Activated CD8-positive, alpha-beta memory T cell treated with anti-CD3 and anti-CD28 coated beads for 48 hours (primary cell): ENCODE measurements at places on chromosomes 4 and X.

DNA sequence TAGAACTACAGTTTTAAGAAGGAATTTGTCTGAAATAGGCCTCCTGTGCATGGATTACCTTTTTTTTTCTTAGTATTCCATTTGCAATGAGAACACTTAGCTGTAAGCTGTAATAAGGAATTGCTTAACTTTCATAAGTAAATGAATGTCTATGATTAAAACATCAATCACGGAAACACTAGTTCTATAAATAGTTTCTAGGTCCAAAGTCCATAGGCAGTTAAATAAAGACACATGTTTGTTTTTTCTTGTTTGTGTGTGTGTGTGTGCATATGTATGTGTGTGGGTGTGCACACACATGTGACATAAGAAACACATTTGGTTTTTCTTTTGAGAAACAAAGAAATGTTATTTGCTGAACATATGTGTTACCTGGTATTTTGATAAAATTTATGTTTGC is 11.2 kb downstream of the GPRIN3 start:
- DNase-seq, result no peak

DNA sequence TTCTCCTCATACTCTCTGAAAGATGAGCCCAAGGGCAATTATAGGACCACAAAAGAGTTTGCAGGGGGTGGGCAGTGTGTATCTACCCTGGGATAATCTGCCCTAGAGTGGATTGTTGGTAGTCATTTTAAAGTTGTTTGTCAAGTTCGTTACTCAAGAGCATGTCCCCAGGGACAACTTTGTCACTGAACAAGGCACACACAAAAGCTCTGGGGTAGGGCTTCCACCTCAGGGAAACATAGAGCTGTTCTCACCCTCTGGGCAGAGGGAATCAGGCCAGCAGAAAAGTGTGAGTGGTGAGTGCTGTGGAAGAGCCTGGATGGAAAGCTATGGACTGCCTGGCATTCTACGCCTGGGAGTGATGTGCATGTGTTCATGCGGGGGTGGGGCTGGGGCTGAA is 23.3 kb upstream of the LEF1 start:
- DNase-seq, result no peak

GRCh38 chr4:152165146-152165545 is 370.7 kb downstream of the FBXW7 start:
- DNase-seq, result no peak

DNA sequence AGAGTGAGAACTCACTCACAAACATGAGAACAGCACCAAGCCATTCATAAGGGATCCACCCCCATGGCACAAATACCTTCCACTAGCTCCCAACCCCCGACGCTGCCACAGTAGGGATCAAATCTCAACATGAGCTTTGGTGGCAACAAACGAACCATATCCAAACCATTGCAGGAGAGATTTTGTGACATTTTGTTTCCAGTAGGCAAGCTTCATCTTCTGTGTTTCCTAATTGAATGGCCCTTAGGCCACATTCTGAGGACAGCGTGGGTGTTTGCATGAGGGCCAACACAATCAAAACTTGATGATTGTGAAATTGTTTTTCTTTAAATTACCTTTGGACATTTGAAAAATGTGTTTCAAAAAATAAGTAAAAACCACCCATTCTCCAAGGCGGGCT is 102.6 kb upstream of the LNX1 start:
- no peak for DNase-seq

DNA sequence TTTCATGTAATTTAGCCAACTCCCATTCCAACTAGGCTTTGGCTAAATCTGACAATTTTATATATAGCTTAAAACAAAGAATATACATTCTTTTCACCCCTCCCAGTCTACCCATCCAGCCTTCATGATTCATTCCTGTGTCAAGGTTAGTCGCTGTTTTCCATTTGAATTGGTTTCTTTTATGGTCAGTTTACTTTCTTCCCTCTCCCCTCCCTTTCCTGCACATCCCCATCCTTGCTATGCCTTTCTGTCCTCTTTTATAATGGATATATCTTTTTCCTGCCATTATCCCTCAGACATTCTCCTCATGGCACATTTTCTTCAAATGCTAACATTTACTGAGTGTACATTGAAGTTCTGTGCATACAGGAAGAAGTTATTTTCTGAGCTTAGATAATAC is 4.7 kb downstream of the ZXDB start:
- no peak for DNase-seq

DNA sequence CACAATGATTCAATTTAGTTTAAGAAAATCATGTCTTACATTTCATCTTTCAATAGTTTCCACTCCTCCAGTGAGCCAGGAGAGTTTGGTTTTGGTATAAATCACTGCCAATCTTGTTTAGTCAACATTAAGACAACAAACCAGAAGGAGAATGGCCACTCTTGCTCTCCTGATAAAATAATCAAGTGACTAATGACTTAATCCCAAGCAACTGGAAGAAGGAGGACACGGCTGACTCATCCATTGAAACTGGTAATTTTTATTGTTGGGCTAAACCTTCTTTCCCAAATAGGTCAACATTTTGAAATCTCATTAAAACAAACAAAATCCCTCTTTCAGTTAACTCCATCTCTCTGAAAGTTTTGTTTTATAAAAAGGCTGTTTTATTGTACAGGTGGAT is 230.2 kb downstream of the CLCN4 start:
- no peak for DNase-seq

DNA sequence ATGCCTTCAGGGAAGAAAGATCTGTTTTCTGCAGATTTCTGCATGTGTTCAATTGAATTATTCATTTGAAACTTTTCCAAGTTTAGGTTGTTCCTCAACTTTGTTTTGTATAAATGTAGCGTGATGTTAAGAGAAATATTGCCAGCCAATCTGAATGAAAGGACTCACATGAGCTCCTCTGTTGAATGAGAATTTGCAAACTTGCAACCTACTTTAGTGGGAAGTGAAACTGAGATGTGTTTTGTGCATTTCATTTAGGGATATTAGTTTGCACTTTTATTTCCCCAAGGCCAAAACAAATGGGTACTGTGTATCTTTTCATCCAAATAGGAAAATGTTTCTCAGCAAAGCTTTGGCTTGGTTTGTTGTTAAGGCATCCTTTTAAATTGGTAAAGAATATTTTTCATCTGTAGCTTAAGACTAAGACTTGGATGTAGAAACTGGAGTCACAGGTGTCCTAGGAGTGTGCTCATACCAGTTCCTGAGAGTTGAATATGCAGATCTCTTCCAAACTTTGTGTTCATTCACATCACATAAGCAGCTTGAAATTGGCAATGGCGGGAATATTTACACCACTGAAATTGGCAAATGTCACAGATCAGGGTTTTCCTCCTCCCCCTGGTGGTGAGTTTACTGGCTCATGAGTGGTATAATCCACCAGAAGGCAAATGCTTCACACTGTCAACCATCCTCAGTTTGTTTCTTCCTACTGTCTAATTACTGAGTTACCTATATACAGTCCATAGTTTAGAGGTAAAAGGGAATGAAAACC is 193.6 kb upstream of the BANK1 start:
- no peak for DNase-seq

GRCh38 chrX:19172741-19173140 is 50.5 kb upstream of the ADGRG2 start:
- no peak for DNase-seq

GRCh38 chr4:24328310-24328709 is 256.0 kb downstream of the DHX15 start:
- no peak for DNase-seq

GRCh38 chr4:156906325-156906724 is 65.3 kb downstream of the PDGFC start:
- DNase-seq, result no peak

DNA sequence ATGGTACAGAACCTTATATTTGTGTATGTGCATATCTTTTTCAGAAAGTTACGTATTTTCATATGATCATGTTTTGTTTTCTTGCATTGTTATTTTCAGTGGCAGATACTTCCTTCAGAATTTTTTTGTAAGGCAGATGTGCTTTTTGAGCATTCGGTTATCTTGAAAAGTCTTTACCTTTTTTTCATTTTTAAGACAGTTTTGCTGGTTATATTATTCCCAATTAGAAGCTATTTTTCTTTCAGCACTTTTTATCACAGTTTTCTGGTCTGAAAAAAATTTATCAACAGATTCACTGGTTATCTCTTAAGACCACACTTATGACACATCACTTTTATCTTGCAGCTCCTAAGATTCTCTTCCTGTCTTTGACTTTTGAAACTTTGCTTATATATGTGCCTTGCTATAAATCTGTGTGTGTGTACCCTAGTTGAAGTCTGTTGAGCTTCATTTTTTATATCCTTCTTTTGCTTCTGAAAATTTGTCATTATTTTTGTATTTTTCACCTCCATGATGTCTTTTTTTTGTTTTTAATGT is 53.1 kb downstream of the ZNF732 start:
- no peak for DNase-seq

DNA sequence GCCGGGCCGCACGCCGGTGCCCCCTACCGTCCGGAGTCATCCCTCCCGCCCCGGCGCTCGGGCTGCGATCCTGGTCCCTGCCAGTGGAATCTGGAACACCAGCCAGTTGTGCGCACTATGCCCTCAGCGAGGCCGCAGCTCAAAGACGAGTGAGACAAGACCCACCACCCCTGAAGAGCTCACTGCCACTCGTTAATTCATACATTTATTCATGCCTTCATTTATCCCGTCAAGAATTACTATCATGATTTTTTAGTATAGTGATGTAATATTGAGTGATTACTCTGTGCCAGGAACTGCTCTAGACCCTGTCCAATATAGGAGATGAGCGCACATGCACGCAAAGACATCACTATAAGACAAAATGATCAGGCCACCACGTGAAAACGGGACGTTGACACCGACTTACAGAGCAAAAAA is 247 bp upstream of the PPA2 start:
- no peak for DNase-seq
